SIG-M5 (cell line): ENCODE measurements at places on chromosomes 13 and 19.

GRCh38 chr13:73901324-73902068 lies 232.7 kb downstream of the KLF12 start:
- DNase-seq = no peak

- no peak for DNase-seq
These were observed 616 bp upstream of the PCDH17 start for GRCh38 chr13:57630661-57631595.

- DNase-seq = no peak
These were observed 620.0 kb upstream of the ATXN8OS start for GRCh38 chr13:69487576-69487975.

DNA sequence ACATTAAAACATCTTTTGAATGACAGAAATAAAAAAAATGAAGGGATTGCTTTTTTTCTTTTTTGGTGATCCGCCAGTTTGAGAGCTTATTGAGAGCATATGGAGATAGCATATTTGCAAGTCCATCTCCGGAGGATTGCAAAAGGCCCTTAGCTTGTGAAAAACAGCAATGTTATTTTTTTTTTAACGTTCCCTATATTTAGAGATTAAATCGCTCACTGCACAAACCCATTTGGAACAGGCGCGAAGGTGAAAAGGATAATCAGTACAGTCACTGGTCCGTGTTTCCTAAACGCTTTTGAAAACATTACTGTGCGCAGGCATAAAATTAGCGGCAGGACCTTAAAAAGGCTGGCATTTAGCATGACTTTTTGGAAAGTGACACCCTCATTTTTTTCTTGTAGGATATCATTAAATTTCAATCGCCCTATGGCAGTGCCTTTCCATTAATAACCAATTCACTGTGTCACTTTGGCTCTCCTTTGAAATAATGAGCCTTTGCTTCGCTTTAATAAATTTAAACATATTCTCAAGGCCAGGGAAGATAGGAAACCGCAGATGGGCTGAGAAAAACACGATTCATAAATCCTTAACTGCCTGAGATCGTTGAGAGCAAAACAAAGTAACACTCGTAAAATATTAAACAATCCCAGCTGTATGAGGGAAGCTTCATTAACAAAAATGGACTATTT lies 342.2 kb downstream of the DACH1 start:
- no peak for DNase-seq

GRCh38 chr19:3833578-3834348 lies 35.1 kb downstream of the ZFR2 start:
- no peak for DNase-seq

DNA sequence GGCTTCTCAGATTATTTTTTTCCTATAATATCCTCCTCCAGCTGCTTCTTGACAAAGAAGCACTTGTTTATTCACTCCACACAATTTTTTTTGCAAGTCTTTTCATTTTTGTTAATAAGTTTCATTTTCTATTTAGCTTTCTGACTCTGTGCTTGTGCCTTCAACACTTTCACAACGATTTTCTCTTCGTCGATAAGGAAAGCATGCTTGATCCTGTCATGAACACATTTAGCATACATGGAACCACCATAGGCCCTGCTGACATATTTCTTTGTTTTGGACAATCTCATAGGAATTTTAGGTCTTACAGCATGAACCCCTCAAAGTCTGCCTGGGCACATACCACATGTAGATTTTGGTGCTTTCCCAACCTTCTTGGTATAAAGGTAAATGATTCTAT lies 346.0 kb downstream of the KCNRG start:
- DNase-seq = no peak

DNA sequence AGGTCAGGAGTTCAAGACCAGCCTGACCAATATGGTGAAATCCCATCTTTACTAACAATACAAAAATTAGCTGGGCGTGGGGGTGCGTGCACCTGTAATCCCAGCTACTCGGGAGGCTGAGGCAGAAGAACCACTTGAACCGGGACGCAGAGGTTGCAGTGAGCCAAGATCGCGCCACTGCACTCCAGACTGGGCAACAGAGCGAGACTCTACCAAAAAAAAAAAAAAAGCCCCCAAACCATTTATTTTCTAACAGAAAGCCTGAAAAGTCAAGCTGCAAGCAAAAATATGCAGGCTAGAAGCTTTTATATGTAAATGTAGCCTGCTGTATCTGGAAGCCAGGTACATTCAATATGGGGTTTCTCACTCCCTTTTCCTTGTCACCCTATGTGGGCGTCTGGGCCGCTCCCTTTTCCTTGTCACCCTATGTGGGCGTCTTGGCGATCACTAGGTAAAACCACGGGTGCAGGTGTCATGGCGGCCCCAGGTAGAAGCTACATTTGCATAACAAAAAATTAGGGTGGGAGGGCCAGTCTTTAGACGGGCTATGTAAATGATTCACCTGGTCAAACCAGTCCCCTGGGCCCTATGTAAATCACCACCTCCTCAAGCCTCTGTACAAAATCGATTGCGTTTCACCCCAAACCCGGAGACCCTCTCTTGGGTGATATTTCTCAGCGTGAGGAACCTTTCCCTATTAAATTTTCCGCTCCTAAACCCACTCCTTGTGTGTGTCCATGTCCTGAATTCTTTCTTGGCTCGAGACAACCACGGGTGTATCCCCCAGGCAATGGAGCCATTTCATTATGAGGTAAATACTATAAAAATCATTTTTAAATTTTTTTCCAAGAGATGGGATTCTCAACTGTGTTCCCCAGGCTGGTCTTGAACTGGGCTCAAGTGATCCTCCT lies 2.1 kb downstream of the TRIM13 start:
- no peak for DNase-seq

DNA sequence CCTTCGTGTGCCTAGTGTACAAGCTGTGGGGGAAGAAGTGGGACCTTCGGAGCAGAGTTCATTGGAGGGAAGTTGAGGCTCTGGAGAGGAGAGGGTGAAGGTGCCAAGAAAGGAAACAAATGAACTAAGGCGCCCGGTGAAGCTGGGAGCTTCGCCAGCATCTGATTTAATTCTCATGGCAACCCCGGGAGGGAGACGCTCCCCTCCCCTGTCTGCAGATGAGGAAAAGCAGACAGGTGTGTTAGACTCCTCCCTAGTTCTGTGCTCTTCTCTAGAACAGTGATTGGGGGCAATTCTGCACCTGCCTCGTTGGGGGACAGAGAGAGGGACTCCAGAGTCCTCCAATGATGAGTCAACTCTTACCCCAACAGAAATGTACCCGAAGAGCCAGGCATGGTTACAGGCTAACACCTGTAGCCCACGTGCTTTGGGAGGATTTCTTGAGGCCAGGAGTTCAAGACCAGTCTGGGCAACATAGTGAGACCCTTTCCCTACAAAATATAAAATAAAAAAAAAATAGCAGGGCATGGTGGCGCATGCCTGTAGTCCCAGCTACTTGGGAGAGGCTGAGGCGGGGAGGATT lies 4.2 kb downstream of the SSC5D start:
- DNase-seq = no peak

- DNase-seq = no peak
These were observed at the start of gene ZNF701 for GRCh38 chr19:52570000-52570861. Gene ZNF701, plus strand, starts transcription at chr19:52570287. Its CDS starts 3,861 bp downstream, at chr19:52574148.

DNA sequence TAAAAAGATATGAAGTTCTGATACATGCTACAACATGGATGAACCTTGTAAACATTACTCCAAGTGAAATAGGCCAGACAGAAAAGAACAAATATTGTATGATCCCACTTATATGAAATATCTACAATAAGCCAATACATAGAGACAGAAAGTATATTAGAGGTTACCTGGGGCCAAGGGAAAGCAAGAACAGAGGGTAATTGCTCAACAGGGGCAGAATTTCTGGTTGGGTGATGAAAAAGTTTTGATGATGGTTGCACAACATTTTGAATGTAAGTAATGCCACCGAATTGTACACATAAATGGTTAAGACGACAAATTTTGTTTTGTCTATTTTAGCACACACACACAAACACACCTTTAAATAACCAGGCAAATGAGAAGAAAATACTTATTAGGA lies 268.4 kb downstream of the FOXO1 start:
- DNase-seq = no peak

DNA sequence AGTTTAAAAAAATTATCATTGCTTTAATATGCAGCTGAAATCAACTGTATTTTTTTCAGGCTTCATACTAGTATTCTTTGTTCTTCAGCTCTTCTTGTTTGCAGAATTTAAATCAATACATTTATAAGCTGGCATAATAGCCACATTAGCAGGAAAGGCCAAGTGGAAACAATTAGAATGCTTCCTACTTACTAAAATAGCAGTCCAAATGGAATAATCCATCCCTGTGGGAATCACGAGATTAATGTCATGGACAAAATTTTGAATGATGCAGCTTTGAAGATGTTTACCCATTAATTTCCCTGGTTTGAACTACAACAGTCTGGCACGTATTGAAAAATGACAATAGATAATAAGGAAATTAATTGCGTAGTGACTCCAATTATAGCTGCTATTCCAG lies 2650.8 kb downstream of the PCDH9 start:
- DNase-seq = no peak

GRCh38 chr19:2629491-2630351 lies 72.8 kb downstream of the GNG7 start:
- DNase-seq = no peak

GRCh38 chr19:38062959-38063761 lies 156.2 kb downstream of the SIPA1L3 start:
- DNase-seq = no peak

DNA sequence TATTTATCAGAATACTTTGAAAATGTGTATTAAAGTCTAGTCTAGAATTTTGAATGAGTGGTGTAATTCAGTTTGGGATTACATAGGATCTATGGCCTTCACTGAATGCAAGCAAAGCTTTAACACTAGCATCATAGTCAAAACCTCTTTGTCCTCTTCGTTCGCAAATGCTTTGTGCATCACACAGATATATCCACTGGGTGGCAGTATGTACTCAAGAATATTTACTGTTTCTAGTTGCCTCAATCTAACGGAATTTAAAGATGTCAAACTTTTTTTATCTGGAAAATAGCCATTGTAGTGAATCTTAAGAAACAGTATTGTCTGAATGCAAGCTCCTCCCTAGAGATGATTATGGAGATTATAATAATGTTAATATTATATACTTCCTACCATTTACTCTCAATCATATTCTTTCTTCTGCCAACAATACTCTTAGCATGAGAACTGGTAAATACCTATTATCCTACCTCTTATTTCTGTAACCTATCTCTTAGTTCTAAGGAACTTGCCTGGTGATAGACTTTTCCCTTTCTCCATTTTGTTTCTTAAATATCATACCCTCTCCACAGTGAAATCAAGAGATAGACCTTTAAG lies 25.8 kb downstream of the LACC1 start:
- DNase-seq = no peak

DNA sequence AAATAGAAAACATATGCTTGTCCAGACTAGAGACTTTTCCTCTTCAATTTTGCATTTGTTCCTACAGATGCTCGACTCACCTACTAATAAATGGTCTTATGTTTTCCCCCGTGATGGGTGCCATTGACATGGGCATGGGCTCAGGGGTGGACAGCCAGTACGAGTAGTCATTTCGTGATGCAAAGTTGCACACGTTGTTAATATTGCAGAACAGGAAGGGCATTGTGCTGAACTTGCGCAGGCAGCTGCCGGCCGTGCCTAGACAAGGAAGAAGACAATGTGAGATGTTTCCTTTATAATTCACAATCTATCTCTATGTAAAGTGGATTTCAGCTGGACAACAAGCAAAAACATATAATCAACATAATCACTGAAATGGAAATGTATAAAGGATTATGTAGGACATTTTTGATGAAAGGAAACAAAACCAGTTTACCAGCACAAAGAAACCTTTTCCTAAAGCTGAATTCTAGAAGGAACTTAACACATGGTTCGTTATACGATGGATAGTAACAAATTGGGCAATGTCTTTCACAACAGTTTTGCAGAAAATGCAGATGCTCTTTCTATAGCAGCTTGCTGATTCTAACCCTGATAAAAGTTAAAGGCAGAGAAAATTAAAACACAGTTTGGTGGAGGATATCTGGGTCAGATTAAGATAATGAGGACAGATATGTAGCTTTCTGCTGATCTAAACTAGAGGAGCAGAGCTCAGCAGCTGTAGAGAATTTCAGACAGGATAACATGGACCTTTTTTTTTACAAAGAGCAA lies 145.7 kb downstream of the COL4A1 start:
- peak; percentile 70 for DNase-seq

DNA sequence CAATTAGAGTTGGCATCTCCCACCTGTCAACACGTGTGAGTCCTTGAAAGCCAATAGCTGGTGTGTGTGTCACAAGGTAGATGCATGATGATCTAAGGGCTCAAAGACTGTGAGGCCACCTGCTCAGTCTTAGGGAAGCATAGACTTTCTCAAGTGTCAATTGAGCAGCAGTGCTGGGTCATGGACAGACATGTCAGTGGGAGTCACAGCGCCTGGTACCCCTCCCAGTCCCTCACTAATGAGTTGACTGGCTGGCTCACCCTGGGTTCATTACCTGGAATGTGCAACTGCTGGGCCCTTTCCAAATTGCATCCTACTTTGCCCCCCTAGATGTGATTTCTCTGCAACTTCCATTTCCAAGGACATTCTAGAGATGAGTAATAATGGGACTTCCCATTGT lies 9.1 kb upstream of the PSG6 start:
- no peak for DNase-seq

DNA sequence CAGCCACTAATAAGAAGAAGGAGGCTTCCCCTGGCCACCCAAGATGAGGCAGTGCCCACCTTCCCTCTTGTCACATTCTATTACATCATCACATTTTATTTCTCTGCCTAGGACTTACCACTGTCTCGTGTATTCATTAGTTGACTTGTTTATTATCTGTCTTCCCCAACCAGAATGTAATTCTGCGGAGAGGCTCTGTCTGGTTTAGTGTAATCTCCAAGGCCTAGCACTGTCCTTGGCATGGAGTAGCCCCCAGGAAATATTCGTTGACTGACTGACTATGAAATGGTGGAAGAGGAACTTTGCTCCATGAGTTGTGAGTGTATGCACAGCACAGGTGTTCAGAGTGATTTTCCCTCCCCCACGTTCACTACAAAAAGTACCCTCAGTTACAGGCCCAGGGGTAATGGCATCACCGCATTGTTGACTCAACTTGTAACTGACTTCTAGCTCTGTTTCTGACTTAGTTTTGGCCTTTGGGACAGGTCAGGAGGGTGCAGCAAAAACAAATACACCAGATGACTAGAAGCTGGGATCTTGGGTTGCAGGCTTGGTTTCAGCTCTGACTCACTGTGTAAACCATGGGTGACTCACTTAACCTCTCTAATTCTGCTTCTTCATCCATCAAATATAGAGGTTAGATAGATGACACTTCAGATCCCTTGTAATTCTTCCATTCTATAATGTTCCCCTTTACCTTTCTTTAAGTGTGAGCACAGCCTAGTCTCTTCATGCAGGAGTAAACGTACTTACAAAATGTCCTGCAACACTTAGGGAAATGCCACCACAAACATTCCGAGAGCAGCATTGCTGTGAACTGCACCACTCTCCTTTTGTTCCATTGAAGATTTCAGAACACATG lies 229.7 kb downstream of the KCNRG start:
- DNase-seq = peak; percentile 31

GRCh38 chr19:51352783-51353360 lies 10.9 kb upstream of the VSIG10L start:
- DNase-seq = no peak

DNA sequence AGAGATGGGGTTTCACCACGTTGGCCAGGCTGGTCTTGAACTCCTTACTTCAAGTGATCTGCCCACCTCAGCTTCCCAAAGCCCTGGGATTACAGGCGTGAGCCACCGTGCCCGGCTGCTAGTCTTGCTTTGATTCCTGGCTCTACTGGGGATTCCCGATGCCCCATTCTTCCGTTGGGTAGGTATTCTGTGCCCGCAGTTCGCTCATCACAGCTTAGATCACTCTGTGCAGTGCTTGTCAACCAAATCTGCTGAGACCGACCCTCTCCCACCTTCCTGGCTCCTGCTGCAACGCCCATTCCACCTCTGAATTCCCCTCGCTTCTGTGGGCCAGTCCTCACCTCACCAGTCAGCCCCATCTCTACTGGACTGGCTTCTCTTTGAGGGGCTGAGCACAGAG lies 4.6 kb upstream of the ZNF414 start:
- no peak for DNase-seq
